ENCODE measurements at places on chromosomes 7 and 10.

GRCh38 chr10:22690158-22690557 lies 24.2 kb downstream of the PIP4K2A start:
- DNase-seq, result no peak

- no peak for DNase-seq
Observed at GRCh38 chr10:34187201-34187600, 627.9 kb downstream of the PARD3 start.

GRCh38 chr10:129483430-129484010 lies 16.5 kb downstream of the MGMT start:
- no peak for DNase-seq

DNA sequence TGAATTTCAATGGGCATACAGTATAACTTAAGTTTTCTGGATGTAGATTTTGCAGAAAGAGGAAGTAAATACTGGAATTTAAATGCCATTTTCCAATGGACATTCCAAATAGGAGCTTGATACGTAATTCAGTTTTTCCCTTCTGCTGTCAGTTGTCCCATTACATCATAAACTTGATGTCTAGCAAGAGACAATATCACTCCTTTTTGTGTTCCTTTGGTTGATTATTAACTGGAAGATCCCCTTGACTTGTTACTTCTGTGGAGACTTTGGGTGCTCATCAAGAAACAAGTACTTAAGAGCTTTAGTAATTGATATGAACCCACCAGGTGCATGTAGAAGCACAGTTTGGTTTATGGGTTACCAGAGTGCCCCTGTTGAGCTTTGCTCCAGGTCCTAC lies 116.1 kb downstream of the ST7 start:
- DNase-seq, result no peak

Data from naive thymus-derived CD8-positive, alpha-beta T cell (primary cell).